ENCODE measurements at places on chromosomes 3 and 15. TPM values are rescaled to one million over a fixed set of nuclear protein-coding genes. Genes with fewer than 3 reads are reported as not detected.

DNA sequence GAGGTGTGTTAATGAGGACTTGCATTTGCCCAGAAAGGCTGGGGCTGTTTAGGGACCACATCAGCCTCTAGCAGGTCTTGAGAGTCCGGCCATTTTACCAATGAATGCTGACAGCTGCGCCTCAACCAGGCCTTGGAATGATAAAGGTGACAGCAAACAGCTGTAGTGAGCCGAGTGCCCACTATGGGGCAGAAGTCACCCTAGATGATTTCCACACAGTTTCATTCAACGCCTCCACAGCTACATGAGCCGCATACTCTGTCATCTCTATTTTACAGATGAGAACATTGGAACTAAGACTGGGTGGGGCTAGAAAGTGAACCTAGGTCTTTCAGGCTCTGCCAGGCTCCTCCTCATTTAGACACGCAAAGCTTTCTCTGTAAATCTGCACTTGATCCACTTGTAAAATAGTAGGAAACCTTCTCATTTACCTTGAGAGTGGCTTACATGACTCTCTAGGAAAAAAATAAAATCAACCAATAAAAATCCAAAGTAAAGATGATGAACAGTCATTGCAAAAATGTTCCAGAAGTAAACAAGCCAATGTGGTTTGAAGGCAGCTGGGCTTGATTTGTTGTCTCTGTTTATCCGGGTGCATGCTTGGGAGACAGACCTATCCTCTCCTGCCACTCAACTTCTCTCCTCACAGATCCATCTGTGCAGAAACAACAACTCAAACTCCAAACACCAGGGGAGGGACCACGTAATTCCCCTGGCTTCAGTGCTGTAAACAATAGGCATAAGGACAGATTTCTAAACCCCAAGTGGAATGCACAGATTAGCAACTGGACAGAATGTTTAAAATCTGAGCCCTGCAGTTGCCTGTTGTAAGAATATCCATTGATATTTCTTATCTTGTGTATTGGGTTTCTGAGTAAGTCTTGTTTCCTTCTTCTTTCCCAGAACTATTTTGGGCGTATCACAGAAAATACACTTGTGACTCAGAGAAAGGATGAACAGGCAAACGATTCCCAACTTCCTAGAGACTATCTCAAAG, 31.5 kb upstream of the LDHAL6B start:
- DNase-seq, result peak; percentile 63

- DNase-seq, result peak; percentile 54
Observed at GRCh38 chr15:80567721-80568157, 127.4 kb upstream of the ABHD17C start.

RSRC1 gene
- 5.6 TPM for total RNA-seq

TGM4 gene
- total RNA-seq, result not detected

GRCh38 chr3:104596551-104596950, 770.2 kb upstream of the ALCAM start:
- no peak for DNase-seq

DNA sequence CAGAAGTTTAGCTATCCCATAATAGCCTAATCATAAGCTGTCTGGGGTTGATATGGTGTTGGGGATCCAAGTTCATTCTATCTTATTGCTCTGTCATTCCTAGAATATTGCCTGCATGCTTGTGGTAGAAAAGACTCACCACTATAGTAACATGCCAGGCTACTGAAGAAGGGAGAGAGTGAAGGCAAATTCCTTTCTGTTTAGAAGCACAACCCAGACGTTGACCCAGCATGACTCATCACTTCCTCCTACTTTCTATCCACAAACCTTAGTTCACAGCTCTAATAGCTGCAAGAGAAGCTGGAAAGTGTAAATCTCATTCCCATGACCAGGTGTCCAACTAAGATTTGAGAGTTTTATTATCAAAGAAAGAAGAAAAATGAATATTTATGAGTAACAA, 57.8 kb upstream of the NMD3 start:
- DNase-seq, result no peak

- no peak for DNase-seq
Observed at GRCh38 chr3:26004172-26004571, 214.3 kb downstream of the OXSM start.

- no peak for DNase-seq
Observed at GRCh38 chr3:20141851-20142250, 44.2 kb downstream of the SGO1 start.

SLC51A gene
- total RNA-seq, result 123 TPM

RASGRP1 gene
- 10.8 TPM for total RNA-seq

GRCh38 chr3:158672215-158673176, at the start of gene LXN:
LXN (minus strand) TSS chr3:158672648; CDS start chr3:158672478, 170 bp downstream.
- DNase-seq, result peak; percentile 93

EFHB gene
- not detected for total RNA-seq

TF gene
- 7.1 TPM for total RNA-seq

DNA sequence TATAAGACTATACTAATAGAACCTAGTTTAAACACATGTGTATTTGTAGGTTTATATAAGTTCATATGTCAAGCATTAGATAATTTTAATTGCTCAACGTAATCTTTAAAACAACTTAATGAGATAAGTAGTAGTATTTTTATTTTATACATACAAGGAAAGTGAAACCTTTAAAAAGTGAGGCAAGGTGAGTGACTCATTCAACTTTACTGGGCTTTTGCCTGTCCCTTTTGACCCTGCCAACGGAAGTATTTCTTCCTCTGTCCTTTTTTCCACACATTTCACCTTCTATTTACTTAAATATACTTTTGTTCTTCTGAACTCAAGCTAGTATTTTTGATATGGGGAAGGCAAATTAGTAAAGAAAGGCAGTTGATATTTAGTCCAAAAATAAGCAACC, 78.5 kb downstream of the KBTBD8 start:
- no peak for DNase-seq

All from transverse colon (tissue), 4 donors.